ENCODE measurements at places on chromosomes 3 and 15.

GRCh38 chr3:105140899-105141367 lies 225.8 kb upstream of the ALCAM start:
- DNase-seq = no peak

DNA sequence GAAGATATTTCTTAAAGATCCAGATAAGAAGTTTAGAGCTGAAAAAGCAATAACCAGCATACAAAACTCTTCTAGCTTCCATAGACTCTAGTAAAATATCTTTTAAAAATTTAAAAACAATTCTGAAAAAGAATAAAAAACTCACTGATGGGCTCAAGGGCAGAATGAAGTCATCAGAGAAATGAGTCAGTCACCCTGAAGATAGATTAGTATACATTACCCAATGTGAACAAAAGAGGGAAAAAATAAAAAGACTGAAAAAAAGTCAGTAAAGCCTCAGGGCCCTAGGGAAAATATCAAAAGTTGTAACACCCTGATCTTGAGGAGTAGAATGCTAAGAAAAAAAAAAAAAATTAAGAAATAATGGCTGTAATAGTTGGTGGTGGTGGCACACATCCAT lies 11.4 kb downstream of the DET1 start:
- DNase-seq = no peak

GRCh38 chr3:128706086-128706615 lies 19.8 kb upstream of the RAB7A start:
- DNase-seq = no peak

GRCh38 chr15:63059573-63060216 lies 17.1 kb downstream of the TPM1 start:
- DNase-seq = no peak

GRCh38 chr3:31448882-31449243 lies 83.9 kb upstream of the STT3B start:
- DNase-seq = no peak

GRCh38 chr15:92095693-92096092 lies 242.2 kb downstream of the SLCO3A1 start:
- no peak for DNase-seq

DNA sequence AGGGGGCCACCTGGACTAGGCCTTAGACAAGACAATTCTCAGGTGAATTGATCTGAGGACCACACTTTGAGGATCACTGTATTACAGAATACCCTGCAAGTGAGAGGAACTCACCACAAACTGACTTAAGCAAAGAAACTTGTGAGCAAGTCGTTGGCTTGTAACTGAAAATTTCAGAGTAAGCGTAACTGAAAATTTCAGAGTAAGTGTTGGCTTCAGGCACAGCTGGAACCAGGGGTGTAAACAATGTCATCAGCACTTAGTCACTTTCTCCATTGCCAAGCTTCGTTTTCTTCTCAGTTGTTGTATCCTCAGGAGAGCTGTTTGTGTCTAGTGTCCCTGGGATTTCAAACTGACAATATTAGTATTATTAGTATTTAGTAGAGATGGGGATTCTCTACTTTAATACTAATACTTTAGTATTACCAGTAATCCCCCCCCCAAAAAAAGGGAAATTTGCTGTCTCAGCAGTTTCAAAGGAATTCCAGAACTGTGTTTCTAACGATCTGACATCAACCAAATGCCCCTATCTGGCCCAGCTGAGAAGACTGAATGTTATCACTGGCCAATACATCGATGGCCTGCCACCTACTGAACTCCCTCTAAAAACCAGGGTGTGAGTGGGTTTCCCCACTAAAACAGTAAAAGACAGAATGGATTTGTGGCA lies 474.4 kb downstream of the NTRK3 start:
- no peak for DNase-seq

- no peak for DNase-seq
Observed at GRCh38 chr3:172415323-172415722, 32.9 kb downstream of the GHSR start.

DNA sequence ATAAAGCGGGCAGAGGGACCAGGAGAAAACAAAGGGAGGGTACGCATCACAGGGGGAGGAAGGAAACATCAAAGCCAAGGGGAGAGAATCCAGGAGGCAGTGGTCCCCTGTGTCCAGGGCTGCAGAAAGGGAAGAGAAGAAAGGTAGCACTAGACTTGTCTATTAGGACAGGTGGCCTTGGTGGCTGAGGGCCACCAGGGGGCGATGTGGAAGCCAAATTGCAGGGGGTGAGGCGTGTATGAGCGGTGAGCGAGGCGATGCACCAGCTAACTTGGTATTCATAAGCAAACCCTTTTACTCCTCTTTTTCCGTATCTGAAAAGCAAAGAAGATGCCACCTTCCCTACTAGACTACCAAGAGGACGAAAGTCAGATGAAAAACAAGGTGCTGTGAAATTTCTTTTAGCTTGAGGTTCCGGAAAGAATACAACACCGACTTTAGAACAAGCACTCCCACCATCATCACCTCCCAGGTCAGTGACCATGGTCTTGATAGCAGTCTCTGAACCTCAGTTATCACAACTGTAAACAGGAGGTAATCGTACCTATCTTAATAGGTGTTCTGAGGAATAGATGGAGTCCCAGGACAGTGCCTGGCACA lies 654.4 kb upstream of the ADAMTS9 start:
- peak; percentile 76 for DNase-seq

- no peak for DNase-seq
Observed at GRCh38 chr3:102084006-102084405, 234.7 kb downstream of the NFKBIZ start.

DNA sequence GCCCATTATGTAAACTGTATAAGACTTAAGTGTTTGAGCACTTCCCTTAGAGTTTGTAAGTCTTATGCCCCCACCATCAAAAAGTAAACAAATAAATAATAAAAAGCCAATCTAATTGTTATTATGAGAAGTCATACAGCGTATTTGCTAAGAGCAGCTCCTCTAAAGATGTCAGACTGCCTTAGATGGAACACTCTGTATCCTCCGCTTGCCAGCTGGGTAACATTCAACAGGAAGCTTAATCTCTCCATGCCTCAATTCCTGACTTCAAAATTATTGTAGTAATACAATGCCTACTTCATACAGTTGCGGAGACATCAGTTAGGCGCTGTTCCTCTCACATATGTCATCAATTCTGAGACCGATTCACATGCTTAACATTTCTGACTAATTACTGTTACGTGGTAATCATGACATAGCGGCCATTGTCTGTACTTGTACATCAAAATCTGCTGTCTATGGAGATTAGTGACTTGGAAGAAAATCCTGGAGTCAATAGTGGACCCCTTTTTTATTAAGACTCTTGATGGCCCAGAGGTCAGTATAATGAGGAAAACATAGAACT lies 417.7 kb downstream of the LPP start:
- no peak for DNase-seq

DNA sequence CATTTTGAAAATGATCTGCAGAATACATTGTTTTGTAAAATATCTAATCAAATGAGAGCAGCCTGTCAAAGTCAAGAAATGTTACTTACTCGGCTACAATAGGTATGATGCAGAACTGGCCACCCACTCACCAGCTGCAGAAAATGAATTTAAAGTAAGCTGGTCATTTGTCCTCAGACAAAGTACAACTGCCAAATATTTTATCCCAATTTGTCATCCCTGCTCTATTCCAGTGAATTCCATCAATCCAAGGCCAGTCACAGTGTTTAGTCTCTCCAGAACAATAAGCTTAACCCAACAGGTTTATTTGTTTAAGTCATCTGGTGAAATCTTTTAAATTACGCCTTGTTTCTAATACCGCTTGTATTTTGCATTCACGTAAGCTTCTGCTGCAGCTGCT lies 46.6 kb upstream of the TCF12 start:
- DNase-seq = no peak

- no peak for DNase-seq
Observed at GRCh38 chr3:104992676-104993075, 374.0 kb upstream of the ALCAM start.

- DNase-seq = no peak
Observed at GRCh38 chr3:97948351-97949109, 23.7 kb downstream of the RIOX2 start.

- DNase-seq = no peak
Observed at GRCh38 chr15:81106560-81106959, 27.5 kb upstream of the CFAP161 start.

GRCh38 chr3:136567599-136568188 lies 184.5 kb downstream of the STAG1 start:
- no peak for DNase-seq

DNA sequence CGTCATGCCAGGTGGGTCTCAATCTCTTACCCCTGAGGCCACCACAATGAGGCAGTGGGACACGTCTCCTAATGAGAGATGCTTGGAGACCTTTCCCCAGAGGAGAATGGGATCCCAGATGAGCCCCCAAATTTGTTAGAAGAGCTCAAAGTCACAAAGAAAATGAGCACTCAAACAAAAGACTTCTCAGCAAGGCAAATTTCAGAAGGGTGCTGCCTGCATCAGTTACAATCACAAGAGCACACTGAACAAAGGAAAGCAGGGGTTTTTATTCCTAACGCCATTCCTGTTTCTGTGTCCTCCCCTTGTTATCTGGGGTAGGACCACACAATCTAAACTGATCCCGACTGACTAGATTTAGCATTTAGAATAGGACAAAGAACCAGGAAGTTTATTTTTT lies 50.1 kb downstream of the DLG1 start:
- DNase-seq = no peak

DNA sequence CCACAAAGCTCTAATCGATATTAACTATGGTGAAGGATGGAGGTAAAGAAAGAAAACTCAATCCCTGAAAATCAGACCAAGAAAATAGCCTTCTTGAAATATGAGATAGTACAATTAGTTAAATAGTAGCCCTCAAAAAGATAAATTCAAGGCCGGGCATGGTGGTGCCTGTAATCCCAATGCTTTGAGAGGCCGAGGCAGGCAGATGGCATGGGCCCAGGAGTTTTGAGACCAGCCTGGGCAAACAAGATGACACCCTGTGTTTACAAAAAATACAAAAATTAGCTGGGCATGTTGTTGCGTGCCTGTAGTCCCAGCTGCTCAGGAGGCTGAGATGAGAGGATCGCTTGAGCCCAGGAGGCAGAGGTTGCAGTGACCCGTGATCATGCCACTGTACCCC lies 31.6 kb upstream of the CEP152 start:
- DNase-seq = no peak

DNA sequence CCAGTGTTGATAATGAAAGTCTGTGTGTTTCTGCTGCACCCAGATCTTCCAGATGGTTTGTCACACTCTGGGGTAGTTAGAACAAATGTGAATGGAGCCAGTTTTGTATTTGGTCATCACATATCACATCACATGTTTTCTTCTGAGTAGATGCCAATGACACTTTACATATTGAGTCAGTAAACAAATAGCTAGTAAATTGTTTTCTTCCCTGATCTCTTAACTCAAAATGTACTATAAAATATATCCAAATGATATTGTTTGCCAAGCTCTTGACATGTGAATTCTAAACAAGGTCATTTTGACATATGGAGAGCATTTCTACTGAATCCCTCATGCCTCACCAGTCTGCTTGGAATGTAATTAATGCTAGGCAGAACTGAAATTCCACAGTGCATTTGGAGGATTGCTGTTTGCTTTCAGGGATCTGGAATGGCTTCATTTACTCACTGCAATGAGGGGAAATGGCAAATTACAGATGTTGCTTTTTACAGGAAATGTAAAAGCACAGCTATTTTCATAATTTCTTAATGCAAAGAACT lies 45.0 kb downstream of the PDHB start:
- DNase-seq = no peak

DNA sequence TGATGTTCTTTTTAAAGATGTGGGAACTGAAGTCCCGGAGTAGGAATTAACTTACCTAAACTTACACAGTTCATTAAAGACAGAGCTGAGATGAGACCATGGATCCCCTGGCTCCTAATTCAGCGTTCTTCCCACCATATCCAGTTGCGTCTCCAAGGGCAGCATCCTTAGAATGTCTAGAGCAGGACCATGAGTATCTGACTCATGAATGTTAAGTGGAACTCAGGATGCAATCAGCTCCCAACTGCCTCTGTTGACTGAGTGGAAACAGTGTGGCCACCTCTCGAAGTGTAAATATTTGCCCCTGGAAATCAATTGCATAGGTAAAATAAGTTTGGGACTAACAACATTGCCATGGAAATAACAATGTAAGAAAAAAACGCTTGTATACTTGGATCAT lies 2.5 kb downstream of the SNTN start:
- no peak for DNase-seq

DNA sequence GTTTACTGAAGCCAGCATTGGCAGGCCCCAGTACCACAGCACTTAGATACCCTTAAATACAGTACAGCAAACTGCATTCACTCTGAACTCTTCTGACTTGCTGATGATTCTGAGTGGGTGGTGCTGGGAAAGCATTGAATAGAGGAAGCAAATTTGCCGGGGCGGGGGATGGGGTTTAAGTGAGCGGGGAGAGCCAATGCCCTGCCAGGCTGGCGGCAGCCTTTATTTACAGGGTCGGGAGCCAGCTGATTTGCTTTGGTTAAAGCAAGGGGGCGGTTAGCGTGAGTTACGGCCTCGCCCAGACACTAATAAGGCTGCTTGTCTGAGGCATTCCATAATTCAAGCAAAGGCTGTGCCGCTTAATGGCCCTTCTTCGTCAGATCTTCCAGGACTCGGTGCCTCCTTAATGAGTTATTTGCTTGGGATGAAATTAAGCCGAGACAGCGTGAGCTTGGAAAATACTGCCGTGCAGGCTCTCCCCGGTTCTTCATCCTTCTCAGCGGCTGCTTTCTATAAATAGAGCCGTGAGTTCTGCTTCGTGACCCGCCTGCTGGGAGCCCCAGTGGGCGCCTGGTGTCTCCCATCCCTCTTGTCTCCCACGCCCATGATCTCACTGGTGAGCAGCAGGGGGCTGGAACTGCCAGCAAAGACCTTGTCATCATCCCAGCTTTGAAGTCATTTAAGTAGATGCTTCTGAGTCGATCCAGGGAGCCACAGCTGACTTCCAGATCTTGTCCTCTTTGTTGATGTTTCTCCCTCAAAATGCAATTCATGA lies 25.8 kb downstream of the SPSB4 start:
- peak; percentile 83 for DNase-seq

GRCh38 chr15:54387799-54388198 lies 409.6 kb downstream of the UNC13C start:
- DNase-seq = no peak

- no peak for DNase-seq
Observed at GRCh38 chr3:70800951-70801350, 488.5 kb upstream of the MDFIC2 start.

- no peak for DNase-seq
Observed at GRCh38 chr3:141915766-141916165, 39.3 kb downstream of the ATP1B3 start.

- DNase-seq = no peak
Observed at GRCh38 chr3:159645874-159646273, 342.8 kb upstream of the IL12A start.

GRCh38 chr3:188562144-188562543 lies 408.2 kb downstream of the LPP start:
- no peak for DNase-seq

GRCh38 chr15:94346282-94346681 lies 114.9 kb downstream of the MCTP2 start:
- DNase-seq = no peak

GRCh38 chr15:89308236-89308635 lies 26.4 kb downstream of the POLG start:
- DNase-seq = no peak

DNA sequence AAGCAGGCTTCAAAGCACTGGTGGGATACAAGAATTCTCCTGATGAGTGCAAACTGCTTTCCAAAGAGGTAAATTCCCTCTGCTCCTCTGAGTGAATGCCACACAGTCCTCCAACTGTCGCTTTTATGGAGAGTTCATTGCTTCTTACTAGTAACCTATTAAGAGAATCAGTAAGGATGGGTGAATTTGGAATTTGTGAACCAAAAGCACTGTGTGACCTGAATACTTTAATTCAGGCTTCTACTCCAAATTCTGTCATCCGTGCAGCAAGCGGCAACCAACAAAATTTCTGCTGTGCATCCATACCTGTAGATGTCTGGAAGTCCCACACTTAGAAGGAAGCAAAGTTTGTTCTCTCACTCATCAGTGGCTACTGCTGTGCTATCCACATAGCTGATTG lies 66.7 kb upstream of the SNRK start:
- DNase-seq = no peak
